Sciatic nerve (tissue), 2 donors: ENCODE measurements at places on chromosomes 3 and 15. TPM values are rescaled to one million over a fixed set of nuclear protein-coding genes. Genes with fewer than 3 reads are reported as not detected.

Gene GOLGA8Q
- 5.6 TPM for total RNA-seq

- DNase-seq: no peak
Observed at GRCh38 chr3:124530916-124531315, 199.3 kb upstream of the UMPS start.

Gene ZCWPW2
- 3.3 TPM for total RNA-seq

DNA sequence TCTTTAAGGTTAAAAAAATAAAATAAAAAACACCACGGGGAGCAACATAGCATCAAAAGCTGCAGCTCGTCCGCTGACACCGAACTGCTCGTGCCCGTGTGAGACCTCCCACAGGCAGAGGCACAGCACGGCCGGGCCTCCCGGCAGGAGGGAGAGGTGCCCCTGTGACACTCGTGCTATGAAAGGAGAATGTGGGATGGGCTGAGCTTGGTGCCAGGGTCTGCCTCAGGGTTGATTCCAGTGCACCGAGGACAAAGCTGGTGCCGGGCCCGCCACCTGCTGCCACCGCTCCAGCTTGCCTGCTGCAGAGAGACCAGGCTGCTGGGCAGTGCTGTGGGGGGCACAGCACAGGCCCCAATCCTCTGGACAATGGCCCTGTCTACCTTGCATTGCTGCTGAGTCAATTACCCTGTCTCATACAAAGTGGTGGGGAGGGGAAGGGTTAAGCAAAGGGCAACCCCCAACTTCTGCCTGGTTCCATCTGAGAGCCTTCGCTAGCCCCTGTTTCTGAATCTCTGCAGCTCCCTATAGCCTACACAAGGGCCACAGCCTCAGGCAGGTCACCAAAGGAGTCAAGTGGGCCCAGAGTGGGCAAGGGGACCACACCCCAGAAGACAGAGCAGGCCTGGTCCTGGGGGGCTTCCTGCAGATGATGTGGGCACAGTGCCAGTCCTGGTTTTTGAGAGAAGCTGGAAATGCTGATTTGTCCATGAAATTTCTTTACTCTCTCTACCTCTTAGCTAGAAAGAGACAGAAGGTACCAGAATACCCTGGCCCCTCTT lies 74.0 kb upstream of the SNRPA1 start:
- peak; percentile 48 for DNase-seq

Gene CADM2
- total RNA-seq: 60.8 TPM

GRCh38 chr3:123464211-123464610 lies 15.3 kb upstream of the ADCY5 start:
- DNase-seq: no peak

Gene SAXO2
- total RNA-seq: 2.0 TPM

DNA sequence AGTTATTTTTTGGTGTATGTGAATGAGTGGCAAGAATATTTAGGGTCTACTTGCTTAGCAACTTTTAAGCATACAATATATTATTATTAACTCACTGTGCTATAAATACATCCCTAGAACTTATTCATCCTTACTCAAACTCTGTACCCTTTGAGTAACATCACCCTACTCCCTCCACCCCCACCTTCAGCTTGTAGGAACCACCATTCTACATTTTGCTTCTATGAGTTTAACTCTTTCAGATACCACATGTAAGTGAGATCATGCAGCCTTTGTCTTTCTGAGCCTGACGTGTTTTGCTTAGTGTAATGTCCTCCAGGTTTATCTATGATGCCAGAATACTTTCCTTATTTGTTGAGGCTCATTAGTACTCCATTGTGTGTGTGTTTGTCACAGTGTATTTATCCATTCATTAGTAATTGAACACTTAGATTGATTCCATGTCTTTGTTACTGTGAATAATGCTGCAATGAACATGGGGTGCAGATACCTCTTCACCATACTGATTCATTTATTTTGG lies 526.9 kb downstream of the PYDC2 start:
- no peak for DNase-seq

DNA sequence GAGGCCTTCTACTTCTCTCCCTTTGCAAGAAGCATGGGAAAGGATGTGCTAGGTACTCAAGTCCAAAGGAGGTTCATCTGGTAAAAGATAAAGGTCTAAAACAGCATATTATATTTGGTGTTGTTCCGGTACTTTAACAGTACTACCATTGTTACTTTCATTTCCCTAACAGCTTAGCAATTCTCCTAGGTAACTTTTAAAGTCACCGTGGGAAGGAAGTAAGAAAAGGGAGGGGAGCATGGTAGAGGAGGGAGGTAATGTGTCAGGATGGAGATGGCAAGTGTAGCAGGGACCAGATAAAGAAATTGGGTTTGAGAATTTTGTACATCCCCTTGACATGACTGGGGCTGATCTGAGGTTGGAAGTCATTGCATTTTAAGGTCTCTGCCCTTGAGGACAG lies 89.4 kb upstream of the SKOR1 start:
- DNase-seq: no peak

DNA sequence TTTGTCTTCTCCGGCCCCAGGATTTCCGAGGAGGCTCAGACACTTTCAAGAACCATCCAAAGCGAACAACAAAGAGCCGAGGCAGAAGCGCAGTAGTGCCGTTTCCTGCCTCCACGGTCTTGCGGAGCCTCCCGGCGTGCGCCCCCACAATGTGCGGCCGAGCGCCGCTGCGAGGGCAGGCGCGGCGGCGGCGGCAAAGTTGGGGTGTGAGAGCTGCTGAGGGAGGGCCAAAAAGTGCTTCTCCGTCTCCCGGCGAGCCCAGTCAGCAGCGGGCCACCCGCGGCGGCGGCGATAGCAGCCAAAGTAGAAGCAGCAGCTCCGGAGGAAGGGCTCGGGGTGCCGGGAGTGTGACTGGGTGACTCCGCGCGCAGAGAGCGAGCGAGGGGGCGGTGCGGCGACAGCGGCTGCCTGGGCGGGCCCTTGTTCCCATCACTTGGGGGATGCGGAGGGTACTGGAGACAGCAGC lies 749.1 kb downstream of the ROBO1 start:
- DNase-seq: peak; percentile 74

GRCh38 chr15:67134067-67134838 lies 68.9 kb downstream of the SMAD3 start:
- DNase-seq: peak; percentile 52

DNA sequence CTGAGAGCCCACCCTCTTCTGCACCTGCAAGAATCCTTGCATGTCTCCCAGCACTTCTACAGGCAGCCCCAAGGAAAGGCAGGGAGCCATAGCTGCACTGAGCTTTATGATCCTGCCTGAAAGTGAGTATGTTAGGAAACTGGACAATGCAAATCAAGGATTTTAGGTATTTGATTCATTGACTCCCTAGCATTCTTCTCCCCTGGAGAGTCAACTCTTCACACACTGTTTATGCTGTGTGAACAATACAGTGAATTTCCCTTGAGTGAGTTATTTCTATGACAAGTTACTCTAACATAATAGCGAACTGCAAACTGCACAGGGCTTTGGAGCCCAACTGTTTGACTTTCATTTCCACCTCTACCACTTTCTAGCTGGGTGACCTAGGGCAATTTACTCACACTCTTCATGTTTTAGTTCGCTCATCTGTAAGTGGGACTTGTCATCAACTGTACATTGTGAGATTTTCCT lies 96.0 kb upstream of the PHLDB2 start:
- no peak for DNase-seq

- DNase-seq: no peak
Observed at GRCh38 chr3:122977746-122978466, 49.7 kb downstream of the SEMA5B start.

DNA sequence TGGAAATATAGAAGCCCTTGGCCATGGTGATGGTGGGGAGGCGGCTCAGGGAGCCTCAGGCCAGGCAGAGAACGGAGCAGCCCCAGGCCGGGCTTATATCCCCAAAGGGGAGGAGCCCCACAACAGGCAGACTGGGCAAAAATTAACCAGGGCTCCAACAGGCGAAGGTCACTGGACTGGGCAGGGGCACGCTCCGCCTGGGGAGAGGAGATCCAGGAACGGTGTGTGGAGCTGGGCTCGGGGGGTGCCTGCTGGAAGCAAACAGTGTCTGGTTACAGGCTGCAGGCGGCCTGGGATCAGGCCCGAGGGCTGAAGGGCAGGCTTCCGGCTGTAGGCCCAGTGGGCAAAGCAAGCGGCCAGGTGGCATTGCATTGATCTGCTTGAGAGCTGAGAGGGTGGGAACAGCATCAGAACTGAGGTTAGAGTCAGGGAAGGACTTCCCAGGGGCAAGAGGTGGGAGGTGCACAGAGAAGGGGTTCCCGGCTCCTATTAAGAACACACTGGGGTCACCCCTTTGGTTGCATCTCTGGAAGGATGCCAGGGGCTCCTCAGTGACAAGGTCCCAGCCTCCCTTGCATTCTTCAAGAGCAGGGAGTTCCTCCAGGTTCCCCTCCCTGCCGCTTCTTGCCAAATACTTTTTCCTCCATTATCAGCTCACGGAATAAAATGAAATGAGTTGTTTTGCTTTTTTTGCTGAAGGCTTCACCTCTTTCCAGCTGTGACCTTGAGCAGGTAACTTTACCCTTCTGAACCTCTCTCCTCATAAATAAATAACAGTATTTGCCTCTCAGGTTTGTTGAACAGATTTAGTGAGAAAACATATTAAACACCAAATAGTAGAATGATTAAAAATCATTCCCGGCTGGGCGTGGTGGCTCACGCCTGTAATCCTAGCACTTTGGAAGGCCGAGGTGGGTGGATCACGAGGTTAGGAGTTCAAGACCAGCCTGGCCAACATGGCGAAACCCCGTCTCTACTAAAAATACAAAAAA lies 7.8 kb downstream of the ANPEP start:
- no peak for DNase-seq

Gene HRG
- not detected for total RNA-seq

DNA sequence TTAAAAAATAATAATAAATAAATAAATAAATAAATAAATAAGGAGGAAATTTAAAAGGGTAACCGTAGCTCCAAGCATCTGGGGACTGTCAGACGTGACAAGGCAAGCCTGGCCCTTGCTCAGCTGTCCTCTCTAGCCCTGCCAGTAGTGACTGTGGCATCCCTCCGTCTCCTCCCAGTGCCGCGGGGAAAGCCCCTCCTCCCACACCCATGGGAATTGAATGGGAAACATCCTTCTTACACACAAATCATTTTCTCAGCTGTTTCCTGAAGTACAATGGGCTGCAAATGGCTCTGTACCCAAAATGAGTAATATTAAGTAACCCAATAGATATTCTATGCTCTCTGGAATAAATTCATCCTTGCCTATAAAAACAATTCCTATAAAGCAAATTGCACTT lies 101.6 kb upstream of the RAD18 start:
- no peak for DNase-seq

Gene C15orf61
- 4.9 TPM for total RNA-seq
